ENCODE measurements at places on chromosomes 11 and 22. TPM values are rescaled to one million over a fixed set of nuclear protein-coding genes. Genes with fewer than 3 reads are reported as not detected.

DMC1 gene
- total RNA-seq = 14.7 TPM

- DNase-seq = no peak
Measured at GRCh38 chr22:46686221-46687047, 51.6 kb downstream of the CERK start.

DNA sequence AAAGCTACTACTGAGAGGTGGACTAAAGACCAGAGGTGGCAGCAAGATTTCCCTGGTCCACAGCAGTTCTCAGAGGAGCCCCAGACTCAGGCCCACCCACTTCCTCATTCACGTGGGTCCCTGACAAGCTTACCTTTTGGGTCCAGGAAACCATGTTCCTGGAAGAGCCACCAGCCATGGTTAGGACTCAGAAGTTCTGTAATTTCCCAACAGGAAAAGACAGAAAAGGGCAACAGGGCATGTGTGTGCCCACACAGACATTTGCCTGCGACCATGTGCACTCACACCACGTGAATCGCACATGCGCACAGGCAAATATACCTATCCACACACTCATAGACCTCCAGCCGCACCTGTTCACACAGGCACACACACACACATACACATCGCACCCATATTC, 42.9 kb downstream of the LRRC32 start:
- DNase-seq = no peak

GGT5 gene
- total RNA-seq = 3.2 TPM

DNA sequence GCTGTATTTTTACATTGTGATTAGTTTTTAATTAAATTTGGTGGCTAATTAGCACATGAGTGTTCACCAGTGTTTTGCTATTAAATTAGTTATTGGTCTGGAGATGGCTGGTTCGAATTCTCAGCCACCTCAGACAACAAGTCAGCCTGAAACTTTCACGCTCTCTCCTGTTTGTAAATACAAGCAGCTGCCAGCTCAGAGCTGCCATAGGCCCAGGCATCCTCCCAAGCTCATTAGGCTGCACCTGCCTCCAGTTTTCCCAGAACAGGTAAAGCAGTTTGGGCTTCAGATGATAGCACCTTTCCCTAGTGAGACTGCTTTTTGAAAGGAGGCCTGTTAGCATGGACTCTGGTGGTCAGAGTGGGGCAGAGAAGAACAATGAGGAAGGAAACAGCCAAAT, 156.8 kb downstream of the NAV2 start:
- DNase-seq = no peak

- DNase-seq = peak; percentile 8
Measured at GRCh38 chr11:120746836-120747609, 235.5 kb downstream of the GRIK4 start.

PRRG4 gene
- 3.1 TPM for total RNA-seq

- DNase-seq = no peak
Measured at GRCh38 chr11:124582565-124582964, 12.8 kb downstream of the OR8A1 start.

DNA sequence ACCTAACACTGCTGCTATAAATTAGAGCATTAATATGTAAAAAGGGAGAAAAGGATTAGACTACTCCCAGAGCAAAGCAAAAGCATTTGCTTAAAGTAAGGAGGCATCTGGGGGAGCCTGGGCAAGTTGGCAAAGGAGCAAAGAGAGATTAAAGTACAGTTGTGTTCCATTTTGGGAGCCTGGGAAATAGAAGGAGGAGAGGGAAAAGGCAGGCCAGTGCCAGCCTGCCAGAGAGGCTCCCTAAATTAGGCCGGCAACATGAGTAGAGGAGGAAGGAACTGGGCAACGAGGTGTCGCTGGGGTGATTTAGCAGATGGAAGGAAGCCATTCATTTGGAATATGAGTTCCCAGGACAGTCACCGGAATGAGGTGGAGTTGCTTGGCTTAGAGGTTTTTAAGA, 186.2 kb upstream of the TBCEL start:
- DNase-seq = no peak

- DNase-seq = no peak
Measured at GRCh38 chr22:45154383-45154782, 9.3 kb upstream of the NUP50 start.

GRCh38 chr22:40302149-40302548, 44.2 kb upstream of the ADSL start:
- no peak for DNase-seq

DNA sequence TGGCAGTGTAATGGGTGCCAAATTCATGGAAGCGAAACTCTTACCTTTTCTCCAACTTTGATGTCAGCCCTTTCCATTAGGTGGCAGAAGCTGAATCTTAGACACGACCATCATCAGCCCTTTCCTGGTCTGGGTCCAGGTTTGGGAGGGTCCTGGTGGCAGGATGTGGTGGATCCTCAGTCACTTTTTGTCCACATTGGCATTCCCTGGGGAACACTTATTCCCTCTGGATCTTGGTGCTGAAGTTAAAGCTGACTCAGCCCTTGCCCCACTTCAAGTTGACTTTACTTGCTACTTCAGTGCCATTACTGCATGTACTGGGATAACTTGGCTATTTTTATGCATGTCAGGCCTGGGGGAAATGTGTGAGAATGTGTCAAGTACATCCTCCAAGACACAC, 16.6 kb upstream of the NTM start:
- DNase-seq = no peak

DNA sequence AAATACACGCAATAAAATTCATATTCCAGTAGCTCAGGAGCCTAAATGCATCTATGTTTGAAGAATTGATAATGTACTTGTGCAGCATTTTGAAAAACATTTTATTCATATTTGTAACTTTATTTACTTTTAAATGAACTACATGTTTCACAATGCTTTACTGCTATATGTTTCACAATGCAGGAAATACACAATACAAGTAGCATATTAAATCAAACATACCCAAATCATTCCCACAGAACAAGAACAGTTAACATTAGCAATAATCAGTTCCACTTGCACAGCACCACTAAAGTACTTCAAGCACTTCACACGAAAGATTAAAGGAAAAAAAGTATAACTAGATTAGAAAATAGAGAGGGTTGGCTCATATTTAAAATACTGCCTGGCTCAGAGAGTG, 343.6 kb upstream of the CCDC90B start:
- DNase-seq = no peak

DNA sequence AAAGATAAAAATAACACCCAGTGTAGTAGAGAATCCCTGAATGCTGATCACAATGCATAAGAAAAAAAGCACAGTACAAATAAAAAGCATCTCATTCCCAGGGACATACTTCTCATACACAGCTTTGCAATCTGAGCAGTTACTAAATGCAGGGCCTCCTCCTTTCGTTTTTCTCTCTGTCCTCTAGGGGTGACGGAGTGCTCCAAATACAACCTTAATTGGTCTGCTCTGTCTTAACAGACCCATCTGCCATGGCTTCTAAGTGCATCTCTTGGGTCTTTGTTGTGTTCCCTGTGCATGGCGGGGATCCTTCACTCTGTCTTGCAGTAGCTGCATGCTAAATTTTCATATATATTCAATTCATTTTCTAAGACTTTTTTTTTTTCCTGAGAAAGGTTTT, 1114.2 kb upstream of the RAG2 start:
- no peak for DNase-seq

GRCh38 chr11:9905501-9905951, 241.6 kb downstream of the SWAP70 start:
- DNase-seq = no peak

GRCh38 chr22:37187552-37187890, 526 bp downstream of the C1QTNF6 start:
- DNase-seq = no peak

MUC6 gene
- 0.19 TPM for total RNA-seq

- DNase-seq = no peak
Measured at GRCh38 chr11:6693342-6694228, 10.4 kb upstream of the MRPL17 start.

DNA sequence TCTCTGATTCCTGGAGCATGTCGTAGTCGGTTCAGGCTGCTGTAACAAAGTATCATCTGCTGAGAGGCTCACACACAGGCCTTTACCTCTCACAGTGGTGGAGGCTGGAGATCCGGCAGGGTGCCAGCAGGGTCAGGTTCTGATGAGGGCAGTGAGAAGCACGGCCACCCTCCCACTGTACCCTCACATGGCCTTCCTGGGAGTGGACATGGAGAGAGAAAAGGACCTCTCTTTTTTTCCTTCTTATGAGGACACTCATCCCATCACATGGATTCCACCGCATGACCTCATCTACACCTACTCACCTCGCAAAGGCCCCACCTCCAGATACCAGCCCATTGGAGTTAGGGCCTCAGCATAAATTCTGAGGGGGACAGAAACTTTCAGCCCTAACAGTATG, 99.5 kb downstream of the BCR start:
- no peak for DNase-seq

OR5D13 gene
- not detected for total RNA-seq

GRCh38 chr22:45867906-45868555, 108.9 kb downstream of the WNT7B start:
- DNase-seq = no peak

DNA sequence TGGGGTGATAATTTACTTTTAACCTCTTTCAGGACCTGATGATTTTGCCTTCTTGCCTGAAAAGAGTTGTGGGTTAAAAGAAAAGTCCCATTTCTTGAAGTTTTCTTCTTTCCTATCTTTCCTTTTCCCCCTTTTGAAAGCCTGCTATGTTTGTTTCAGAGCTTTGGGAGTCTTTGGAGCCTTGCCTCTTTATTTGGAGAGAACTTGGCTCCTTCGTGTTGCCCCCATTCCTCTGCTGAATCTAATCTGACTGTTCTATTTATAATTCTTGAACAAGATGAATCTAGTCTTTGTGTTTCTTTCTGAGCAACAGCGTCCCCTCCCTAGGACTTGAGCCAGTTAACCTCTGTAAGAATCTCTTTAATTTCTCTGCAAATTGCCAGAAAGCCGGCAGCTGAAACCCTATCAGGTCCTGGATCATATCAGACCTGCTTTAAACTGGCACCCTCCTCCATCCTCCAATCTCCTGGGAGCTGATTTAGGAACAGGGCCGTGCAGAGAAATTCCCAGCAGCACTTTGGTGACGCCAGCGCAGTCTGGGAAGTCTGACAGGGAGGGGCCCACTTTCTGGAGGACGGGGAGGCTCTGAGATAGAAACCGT, 289.1 kb upstream of the SORL1-AS1 start:
- DNase-seq = no peak

ASRGL1 gene
- total RNA-seq = 12.3 TPM

ENTHD1 gene
- total RNA-seq = 0.85 TPM

GRCh38 chr11:135046986-135047385, 634.9 kb upstream of the B3GAT1 start:
- DNase-seq = no peak

DNA sequence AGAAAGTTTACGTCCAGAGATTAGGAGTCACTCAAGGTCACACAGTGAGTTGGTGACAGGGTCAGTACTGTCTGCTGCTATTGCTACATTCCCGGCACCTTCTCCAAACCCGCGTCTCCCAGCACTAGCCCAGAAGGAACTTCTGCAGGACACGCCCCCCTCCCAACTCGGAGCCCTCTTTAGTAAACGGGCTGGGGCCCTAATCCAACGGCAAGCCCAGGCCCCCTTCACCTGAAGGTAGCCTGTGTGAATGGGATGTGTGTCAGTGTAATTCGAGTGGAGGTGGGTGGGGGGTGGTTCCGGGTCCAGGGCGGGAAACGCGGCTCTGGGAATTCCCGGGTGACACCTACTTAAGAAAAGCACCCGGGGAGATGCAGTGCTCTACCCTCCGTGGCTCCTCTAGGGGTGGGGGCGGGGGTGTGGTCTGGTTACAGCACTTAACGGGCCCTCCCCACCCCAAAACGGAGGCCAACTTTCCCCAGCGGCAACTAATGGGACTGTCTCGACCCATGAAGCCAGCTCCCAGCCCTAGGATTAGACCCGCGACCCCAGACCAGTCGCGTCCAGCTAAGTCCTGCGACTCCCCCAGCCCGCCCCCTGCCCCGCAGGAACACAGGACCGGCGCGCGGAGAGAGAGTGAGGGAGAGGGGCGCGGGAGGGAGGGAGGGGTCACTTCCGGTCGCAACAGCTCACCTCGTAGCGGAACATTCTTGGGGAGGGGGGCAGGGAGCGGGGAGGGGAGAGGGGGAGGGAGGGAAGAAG, 468 bp downstream of the PATL1 start:
- peak; percentile 10 for DNase-seq

NFRKB gene
- total RNA-seq = 13.3 TPM

DNA sequence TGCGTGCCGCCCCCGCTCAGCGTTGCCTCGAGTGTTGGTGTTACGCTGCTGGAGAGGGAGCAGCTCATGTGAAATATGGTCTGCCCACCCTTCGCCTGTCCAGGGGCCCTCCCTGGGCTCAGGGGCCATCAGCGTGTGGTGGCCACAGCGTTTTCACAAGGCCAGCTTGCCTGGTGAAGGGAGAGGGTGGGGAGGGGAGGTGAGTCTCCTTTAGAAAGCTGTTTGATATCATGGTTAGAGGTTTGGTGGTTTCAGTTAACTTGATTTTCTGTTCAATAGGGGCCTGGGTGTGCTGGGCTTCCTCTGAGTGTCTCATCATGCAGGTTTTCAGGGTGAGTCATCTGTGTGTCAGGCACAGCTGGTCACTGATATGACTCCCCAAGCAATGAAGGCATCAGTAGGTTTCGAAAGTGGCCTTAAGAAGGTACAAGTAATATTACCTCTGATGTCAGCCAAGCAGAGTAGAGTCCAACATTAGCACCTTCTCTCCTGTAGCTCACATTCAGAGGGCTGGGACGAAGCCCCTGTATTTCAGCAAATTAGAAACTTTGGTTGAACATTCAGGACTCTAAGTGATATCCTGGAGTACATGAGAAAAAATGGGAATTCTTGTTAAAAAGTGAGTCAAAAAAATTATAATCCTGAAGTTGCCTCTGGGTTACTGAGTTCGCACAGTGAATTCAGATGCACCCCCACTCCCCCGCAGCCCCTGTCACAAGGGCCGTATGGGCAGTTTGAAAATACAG, 172.5 kb downstream of the TBC1D22A start:
- DNase-seq = no peak

- DNase-seq = no peak
Measured at GRCh38 chr11:89463266-89463780, 27.9 kb downstream of the NOX4 start.

KRTAP5-1 gene
- not detected for total RNA-seq

GRCh38 chr22:43570531-43571165, 158.8 kb downstream of the MPPED1 start:
- no peak for DNase-seq

DNA sequence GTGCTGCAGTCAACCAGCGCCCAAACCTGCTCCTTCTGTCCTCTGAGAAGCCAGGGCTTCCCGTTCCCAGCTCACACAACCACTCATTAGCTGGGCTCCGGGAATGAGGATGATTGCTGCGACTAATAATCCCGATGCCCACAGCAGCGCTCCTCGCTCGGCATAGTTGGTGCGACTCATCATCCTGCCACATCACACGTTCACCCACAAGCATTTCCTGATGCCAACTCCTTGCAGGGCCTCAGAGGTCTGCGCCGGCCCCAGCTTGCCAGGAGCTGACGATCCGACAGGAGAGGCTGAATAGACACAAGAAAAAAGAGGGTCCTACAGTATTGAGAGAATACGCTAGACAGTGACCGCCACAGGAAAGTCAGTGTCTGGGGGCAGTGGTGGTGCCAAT, 10.6 kb upstream of the CSNK1E start:
- no peak for DNase-seq

GRCh38 chr11:65639623-65640482, 2.0 kb downstream of the SIPA1 start:
- peak; percentile 44 for DNase-seq

Data from thymus (tissue), 14 donors.